ENCODE measurements at places on chromosomes 7 and 10. TPM values are rescaled to one million over a fixed set of nuclear protein-coding genes. Genes with fewer than 3 reads are reported as not detected.

GRCh38 chr10:91709394-91709798 lies 76.5 kb upstream of the PPP1R3C start:
- H3K27me3 ChIP-seq = no peaks in the 10 kb centered on the region
- H3K27ac ChIP-seq = no peak overlapping the region
- peaks cover 4% of the 10 kb centered on the region for H3K4me1 ChIP-seq
- H3K36me3 ChIP-seq = no peaks in the 10 kb centered on the region
- no peak for DNase-seq

ABCA13 gene
- 2.2 TPM for total RNA-seq

NPSR1 gene
- total RNA-seq = not detected

DNA sequence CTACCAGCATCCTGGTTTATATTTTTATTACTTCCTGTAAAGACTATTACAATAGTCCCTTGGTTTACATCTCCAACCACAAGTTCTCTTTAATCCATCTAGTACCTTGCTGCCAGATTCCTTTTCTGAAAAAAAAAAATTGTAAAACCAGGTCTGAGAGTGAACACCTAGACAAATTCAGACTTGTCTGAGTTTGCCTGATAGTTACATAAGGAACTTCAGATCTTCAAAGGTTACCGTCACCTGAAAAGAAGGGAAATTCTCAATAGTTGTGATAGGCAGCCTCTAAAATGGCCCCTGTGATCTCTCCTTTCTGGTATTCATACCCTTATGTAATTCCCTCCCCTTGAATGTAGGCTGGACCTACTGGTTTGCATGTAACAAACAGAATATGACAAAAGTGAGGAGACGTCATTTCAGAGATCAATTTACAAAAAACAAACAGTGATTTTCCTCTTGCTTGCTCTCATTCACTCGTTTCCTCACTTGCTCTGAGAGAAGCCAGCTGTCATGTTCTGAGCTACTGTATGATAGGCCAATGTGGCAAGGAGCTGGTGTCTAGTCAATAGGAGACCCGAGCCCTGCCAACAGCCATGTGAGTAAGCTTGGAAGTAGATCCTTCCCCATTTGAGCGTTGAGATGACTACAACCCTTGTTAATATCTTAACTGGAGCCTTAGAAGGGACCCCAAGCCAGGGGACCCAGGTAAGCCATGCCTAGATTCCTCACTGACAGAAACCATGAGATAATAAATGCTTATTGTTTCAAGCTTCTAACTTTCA lies 110.9 kb upstream of the LSM8 start:
- no peaks in the 10 kb centered on the region for H3K36me3 ChIP-seq
- no peak overlapping the region for H3K4me3 ChIP-seq
- no peaks in the 10 kb centered on the region for H3K4me1 ChIP-seq
- H3K27me3 ChIP-seq = no peaks in the 10 kb centered on the region

DNA sequence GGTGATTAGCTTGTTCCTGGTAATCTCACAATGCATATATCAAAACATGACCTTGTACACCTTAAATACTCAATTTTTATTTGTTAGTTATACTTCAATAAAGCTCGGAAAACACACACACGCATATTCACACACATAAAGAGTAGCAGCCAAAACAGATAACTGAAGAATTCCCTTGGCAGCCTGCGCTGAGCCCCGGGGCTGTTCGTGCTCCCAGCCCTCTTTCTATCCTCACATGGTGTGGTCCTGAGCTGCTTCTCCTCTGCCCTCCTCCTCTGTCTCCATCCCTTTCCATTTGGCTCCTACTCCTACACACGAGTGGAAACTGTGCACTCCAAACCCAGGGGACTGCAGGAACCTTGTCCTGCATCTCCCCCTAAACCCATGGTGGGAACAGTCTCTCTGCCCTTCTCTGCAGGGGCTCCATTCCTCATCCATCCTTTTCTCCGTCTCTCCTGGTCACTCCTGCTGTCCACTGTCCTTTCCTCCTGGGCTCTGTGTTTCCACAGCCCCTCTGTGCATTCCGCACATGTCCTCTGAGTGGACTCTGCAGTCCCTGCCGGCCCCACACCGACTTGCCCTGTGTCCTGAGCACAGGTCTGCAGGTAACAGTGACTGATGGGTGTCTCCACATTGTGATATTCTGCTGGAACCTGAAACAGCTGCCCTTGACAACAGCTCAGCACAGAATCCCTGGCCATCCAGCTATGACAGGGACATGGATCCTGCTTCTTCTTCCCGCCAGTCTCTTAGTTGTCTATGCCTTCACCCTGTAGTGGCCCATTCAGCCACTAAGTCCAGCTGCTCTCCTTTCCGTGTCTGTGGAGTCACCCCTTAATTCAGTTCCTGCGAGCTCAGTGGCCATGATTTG lies 216.8 kb upstream of the ZNF32 start:
- no peak overlapping the region for H3K4me3 ChIP-seq
- H3K27ac ChIP-seq = no peak overlapping the region
- peaks cover 11% of the 10 kb centered on the region for H3K4me1 ChIP-seq
- H3K27me3 ChIP-seq = no peaks in the 10 kb centered on the region

All from lower lobe of right lung (tissue), 2 donors.